ENCODE measurements at places on chromosomes 1 and 21.

- no peak for DNase-seq
These were observed 4.0 kb upstream of the RORC start for GRCh38 chr1:151835596-151835995.

GRCh38 chr1:152440635-152441471 lies 26.8 kb upstream of the CRNN start:
- DNase-seq, result peak; percentile 71

DNA sequence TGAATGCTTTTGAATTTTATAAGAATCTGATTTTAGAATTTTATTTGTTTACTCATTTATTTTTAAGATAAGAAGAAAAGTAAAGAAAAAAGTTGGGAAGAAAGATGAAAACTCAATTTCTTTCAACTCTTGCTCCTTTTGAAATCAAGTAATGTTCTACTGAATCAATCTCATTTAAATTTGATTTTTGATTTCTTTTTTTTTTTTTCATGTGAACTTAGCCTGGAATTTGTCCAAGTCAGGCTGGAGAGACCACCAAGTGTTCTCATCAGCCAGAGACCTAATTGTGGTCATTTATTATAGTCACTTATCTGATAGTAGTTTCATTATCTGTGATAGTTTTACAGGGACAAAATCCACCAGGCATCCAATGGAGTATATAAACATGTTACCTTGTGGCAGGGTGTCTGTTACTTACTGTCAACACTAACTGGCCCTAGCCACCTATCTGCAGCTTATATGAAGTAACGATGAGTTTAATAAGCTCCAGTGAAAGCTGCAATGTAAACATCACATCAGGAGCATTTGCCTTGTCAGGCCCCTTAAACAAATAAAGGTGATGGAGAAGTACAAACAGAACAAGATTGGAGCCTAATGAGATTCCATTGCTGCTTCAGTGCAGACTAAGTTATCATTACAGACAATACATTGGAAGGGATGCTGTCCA lies 39.2 kb downstream of the HLX start:
- DNase-seq, result no peak

GRCh38 chr1:112524251-112524650 lies 15.5 kb downstream of the WNT2B start:
- no peak for DNase-seq

GRCh38 chr1:26020941-26021646 lies 481 bp upstream of the EXTL1 start:
- no peak for DNase-seq
